CD4-positive, alpha-beta T cell treated with Interleukin-6 at 100 ng/mL for 8 hours (primary cell): ENCODE measurements at places on chromosomes 11 and 22.

DNA sequence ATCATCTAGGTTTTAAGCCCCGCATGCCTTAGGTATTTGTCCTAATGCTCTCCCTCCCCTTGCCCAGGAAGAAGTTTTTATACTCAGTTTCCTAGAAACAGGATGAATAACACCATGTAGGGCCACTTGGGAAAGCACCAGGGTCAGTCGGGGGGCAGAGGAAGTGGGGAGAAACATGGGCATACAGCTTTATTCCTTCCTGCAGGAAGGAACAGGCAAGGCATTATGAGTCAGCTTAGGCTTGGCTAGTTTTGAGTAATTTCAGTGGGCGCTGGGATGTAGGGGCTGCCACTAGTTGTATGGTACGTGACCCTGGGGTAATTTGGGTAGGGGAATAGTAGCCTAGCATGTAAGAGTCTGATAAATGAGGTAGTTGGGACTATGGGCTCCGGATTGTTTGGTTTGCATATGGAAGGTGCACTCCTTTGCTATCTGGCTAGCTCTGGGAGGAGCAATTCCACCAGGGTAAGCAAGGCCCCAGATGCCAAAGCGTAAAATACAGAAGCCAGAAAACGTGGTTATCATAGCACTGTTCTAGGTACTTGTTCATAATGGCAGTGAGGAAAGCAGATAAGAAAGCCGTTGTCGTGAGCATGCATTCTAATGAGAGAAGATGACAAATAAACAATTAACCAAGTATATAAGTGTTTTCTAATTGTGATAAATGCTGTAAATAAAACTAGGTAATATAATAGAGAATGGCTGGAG, 24.8 kb downstream of the ACER3 start:
- no peak for DNase-seq

GRCh38 chr11:56967726-56968125, 21.0 kb upstream of the OR5AK2 start:
- no peak for DNase-seq

DNA sequence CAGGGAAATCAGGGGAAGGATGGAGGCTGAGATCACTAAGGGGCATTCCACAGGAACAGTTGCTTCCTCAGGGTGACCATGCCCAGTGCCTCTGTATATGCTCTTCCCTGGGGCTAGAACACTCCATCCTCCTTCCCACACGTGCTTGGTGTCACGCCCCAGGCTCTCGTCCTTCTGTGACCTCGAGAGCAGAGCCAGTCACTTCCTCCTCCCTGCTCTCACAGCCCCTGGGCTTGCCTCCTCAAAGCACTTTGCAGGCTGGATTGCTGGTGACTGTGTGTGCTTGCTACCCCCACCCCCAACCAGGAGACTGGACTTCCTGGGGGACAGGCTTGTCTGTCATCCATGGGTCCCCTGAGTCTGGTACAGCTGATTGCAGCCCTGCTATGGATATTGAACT, 56.5 kb upstream of the AMPD3 start:
- DNase-seq = no peak

DNA sequence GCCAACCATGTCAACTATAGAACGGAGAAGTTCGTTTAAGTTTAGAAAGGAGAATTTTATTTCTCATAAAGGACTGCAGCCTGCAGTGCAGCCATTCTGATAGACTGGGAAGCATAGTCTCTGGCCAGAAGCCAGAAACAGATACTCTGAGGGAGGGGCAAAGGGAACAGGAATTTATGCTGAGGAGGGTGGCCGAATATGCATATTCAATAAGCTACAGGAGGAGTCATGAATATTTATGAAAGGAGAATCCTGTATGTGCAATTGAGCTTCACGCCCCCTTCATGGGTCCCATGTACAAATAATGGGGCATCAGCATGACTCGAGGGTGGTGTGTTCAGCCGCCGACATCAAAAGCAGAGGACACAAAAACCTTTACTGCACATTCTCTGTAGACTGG, 199.9 kb downstream of the CWF19L2 start:
- no peak for DNase-seq

- DNase-seq = no peak
These were observed 329.9 kb upstream of the LRRC4C start for GRCh38 chr11:41789376-41789775.

DNA sequence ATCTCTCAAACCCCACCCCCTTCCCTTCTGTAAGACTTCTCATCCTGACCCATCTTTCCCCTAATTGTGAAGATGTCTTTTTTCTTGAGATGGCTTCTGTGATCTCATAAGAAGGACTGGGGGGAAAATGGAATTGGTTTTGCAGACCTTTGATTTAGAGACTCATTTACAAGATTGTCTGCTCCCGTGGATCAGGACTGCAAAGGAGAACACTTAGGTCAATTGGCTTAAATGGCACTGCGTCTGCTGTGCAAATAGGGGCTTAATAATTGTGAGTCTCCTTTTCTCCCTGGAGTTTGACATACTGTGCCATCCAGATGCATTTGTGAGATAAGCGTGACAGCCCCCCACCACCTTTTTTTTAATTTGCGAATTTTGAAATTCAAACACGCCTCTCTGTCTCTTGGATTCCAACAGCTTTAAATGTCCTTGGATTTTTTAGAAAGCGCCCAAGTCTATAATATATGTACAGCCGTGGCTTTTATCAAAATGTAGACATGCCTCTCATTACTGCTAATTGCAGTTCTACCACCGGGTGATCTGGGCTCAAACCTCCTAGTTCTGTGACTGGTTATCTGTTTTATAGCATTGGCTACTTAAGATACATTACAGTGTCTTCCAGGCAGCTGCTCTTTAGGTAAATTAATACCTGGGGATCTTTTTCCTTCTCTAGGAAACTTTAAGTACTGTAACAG, 150.0 kb downstream of the DBX1 start:
- no peak for DNase-seq
